ENCODE measurements at places on chromosomes 2 and 18.

- no peak for DNase-seq
These were observed 71.2 kb downstream of the AGAP1 start for GRCh38 chr2:235564884-235565530.

DNA sequence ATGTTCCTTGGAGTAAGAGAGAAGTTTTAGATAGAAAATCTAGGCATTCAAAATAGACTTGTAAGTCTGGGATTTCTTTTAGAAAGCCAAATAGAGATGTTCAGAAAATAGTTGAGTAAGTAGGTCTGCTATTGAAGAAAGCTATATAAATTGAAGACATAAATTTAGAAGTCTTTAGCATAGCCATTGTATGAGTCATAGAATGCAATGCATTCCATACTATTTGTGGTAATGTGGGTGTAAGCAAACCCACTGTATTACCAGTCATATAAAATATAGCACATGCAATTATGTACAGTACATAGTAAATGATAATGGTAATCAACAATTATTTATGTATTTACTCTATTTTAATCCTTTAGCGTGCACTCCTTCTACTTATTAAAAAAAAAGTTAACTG lies 14.1 kb downstream of the MC4R start:
- no peak for DNase-seq

GRCh38 chr18:59881728-59882656 lies 17.8 kb upstream of the PMAIP1 start:
- no peak for DNase-seq

DNA sequence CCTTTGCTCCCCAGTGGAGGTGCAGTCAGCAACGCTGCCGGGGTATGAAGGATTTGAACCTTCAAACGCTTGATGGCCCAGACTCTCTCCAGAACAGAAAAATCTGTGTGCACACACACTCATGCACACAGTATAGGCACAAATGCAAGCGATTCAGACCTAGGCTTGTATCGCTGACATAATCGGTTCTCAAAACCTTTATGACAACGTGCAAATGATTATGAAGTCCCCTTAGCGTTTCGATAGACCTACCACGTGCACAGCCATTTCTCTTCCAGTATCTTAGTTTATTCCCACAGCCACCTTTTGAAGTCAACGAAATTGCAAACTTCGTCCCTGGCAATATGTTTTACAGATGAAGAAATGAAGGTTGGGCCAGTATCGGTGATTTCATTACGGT lies 138.9 kb upstream of the MYCN start:
- DNase-seq: no peak

DNA sequence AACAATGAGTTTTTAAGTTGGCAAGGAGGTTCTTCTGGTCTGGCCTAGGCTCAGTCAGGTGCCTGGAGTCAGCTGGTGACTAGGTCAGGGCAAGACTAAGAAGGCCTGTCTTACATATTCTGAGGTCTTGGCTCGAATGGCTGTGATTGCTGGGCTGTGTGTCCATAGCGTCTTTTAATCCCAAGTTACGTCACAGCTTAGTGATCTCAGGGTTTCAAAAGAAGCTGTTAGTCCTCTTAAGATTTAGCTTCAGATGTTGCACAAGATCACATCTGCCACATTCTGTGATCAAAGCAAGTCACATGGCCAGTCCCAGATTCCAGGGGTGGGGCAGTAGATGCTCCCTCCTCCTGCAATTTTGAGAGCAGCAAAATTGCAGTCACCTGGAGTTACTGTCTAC lies 61.3 kb downstream of the PKP4 start:
- no peak for DNase-seq

DNA sequence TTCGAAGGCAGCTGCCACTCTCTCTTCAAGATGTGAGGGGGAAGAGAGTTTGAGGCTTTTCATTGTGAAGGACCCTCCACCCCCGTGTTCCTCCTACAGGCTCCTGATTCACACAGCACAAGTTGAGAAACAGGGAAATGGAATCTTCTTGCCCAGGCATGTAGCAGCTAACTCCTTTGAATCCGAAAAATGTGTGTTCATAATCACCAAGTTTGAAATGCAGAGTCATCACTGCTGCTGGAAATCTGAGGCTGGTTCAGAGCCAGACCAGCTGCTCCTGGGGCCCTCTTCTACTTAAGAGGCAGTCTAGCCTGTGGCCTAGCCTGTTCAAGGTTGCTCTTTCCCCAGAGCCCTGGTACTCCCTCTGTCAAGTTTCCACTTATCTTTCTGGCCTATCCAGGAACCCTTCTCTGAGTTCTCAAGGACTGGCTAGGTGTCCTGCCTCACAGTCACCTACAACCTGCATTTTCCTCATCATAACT lies 166.4 kb downstream of the TMEM247 start:
- DNase-seq: peak; percentile 53

- DNase-seq: no peak
These were observed 69.3 kb upstream of the RGPD5 start for GRCh38 chr2:109724533-109725460.

DNA sequence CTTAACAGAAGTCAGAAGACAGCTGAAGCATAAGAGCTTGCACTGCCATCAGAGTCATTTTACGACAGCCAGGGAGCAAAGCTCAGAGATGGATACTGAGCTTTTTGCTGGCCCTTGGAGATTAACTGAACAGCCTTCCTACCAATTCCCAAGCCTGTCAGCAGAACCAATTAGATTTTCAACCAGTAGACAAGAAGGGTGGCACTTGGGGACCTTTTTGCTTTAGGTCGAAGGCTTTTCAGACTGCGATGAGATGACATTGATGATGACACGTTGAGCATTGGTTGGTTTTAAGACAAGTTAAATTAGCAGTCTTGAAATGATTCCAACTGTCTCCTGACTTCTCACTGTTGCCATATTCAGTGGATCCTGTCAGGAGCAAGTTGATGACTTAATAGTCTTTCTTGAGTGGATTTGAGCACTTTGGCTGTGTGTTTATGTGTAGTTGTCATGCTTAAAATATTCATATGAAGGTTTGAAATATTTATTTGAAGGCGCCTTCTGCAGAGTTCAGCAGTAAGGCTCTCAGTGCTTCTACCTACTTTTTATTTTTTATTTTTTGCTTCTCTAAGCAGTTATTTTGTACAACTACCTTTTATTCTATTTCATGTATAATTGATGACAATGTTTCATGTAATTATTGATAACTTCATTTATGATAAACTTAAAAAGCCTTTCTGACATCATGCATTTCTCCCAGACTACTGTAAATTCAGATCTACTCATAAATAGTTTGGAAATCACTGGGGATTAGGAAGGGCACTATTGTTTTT lies 256.7 kb downstream of the CAMKMT start:
- DNase-seq: no peak

GRCh38 chr2:129754831-129755230 lies 224.6 kb upstream of the RAB6C start:
- DNase-seq: no peak

GRCh38 chr2:58756336-58756735 lies 515.2 kb upstream of the FANCL start:
- DNase-seq: no peak

GRCh38 chr2:64260817-64261216 lies 116.6 kb upstream of the PELI1 start:
- no peak for DNase-seq

DNA sequence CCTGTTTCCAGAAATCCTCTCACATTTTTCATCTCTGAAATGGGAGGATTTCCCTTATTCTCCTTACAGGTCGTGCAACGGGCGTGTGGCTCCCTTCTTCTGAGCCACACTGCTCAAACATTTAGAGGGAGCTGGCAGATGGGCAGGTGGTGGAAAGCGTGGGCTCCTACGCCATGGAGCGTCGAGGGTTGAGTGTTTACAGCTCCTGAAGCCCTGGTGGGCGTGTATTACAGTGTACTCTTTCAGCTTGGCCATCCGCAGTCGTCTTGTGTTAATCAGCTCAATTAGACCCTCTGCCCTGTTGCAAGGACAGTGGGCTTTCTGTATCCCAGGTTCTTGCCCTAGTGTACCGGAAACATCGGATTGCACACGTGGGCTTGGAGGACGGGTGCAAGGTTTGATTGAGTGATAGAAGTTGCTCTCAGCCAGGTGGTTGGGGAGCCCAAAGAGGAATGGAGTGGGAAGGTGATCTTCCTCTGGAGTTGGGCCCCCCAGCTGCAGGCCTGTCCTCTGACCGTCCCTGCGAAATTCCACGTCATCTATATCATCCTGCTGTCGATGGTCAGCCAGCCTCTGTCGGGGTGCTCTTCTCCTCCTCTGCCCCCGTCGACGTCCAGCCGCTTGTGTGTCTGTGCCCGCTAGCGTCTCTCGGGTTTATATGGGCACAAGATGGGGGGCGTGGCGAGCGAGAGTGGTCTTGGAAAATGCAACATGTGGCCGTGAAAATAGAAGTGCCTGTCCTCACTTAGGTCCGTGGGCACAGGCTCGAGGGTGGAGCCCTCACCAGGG lies 120.3 kb upstream of the DSEL start:
- DNase-seq: no peak

GRCh38 chr2:162050513-162050961 lies 23.5 kb downstream of the DPP4 start:
- no peak for DNase-seq

DNA sequence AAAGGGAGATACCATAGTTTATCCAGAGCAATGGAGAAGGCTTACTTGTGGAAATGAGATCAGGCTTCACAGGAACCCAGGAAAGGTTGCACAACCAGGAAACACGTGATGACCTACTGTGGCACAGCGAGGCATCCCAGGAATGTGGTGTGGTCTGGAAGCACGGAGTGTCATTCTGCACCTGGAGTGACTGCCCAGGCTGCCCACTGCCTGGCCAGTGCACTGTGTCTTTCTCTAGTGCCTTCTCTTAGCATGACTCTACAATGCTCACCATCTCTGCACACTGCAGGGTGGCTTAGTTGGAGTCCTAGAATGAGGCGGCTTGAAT lies 48.9 kb downstream of the CHST9 start:
- DNase-seq: no peak

DNA sequence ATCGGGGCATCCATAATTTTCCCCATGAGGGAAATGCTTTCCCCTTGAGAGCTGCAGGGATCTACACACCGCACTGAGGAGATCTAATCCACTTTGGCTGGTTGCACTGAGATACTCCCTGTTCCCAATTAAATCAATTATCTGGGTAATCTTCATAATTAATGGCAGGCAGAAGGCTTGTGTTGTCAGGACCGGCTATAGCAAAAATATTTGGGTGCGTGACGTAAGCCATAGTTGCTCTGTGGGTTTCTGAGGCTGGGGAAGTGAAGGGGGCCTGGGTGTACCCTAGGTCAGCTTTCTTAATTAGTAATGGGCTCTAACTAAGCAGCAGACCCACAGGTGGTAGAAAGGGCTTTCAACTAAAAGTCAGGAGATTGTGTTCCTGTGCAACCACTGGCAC lies 62.8 kb upstream of the UPP2 start:
- no peak for DNase-seq
